Cortex of kidney (tissue), 1 donor: ENCODE measurements at places on chromosomes 2 and 18.

GRCh38 chr2:190366248-190366753 lies 22.9 kb downstream of the INPP1 start:
- DNase-seq, result no peak

DNA sequence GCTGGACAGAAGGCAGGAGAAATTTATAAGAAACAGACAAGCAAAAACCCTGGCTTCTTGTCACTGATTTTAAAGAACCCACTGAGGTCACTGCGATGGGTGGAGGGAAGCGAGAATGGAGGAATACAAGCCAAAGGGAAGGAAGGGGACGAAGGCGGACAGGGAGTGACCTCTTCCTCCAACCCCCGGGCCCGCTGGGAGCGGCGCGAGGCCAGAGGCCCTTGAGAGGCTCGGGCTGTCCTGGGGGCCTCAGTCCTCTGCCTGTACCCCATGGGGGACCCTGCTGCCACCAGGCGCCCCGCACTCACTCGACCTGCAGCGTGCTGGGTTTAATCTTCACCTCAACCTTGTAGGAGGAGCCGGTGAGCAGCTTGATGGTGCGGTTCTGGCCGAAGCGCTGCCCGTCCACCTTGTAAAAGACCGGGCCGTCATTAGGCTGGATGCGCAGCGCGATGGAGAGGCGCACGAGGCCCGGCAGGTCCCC lies 793 bp downstream of the CNRIP1 start:
- DNase-seq, result no peak

DNA sequence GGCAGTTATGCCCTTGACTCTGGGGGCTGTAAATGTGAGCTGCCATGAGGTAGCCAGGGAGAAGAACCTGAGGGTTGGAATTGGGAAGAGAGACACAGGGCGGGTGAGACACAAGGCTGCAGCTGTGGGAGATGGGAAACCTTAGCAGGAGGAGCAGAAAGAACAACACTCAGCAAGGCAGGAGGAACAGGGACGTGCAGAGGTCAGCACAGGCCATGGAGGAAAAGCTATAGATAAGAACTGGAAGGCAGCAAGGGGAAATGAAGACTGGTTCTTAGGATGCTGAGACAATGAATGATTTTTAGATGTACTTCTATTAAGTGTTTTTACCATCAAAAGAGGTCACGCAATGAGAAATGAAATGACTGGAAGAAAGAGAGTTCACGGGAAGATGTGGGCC lies 80.2 kb downstream of the USP40 start:
- DNase-seq, result no peak

DNA sequence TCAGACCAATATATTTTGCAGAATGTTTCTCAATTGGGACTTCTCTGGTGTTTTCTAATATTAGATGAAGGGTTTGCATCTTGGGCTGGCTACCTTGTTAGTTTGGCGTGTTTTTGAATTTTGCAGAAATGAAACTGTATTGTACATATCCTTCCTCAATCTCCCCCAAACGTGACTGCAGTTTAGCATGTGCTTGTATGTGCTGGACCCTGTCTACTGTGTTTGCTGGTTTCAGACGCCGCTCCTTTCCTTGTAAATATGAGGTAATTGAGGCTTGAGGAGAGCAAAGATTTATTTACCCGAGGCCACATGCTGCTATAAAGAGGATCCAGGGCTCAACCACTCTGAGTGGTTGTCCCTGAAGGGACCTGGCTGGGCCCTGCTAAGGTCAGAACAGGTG lies 57.2 kb downstream of the NGEF start:
- no peak for DNase-seq

DNA sequence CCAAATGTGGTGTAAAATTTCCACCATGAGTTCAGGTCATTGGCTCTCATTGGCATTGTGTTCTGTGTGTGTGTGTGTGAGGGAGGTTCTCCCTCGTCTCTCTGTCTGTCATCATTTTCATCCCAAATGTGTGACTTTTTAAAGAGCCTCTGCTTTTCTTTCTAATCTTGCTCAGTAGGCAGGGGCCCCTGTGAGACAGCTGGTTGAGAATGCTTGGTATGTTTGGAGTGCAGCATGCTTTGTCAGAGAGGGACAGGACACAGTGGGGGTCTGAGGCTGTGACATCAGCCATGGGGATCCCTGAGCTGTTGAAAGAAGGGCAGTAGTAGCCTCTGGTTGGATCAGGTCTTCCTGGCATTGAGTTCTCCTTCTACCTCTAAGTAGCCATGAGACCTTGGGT lies 10.6 kb downstream of the PTPRM start:
- DNase-seq, result no peak

DNA sequence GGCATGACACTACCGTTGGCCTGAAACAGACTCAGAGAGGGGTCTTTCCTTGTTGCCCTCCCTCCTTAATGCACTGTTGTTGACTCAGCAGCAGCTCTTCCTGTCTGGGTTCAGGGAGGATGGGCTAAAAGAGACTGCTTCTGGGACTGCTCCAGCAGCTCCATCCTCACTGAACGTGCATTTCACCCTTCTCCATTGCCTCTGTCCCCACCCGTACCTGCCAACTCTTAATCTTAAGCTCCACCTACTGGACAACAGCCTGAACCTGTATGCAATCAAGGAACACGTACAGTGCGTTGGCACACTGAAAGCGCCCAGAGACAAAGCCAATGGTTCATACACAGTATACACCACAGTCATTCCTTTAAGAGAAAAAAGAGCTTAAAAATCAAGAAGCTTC lies 230.8 kb upstream of the RAB6C start:
- DNase-seq, result no peak

- no peak for DNase-seq
These were observed 3.9 kb upstream of the SP5 start for GRCh38 chr2:170711196-170711773.

DNA sequence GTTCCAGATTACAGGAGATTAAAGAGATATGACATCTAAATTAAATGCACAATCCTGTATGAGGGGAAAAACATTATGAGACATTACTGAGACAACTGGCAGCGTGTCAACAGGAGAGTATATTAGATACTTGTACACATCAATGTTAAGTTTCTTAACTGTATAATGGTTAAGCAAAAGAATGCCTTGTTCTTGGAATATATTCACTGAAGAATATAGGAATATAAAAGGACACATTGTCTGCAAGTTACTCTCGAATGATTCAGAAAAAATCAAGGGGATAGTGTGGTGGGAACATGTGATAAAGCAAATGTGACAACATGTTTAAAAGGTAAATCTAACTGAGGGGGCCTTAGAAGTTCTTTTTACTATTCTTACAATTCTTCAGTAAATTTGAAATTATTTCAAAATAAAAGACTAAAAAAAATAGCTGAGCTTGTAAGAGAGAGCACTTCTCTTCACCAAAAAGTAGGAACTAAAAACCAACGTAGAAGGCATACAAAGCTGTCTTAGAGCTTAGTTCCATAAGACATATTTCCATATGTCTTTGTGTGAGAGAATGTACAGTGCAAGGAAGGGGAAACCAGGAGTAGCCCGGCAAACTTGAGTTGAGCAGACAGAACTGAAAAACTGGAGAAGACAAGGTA lies 7.5 kb downstream of the WDPCP start:
- no peak for DNase-seq

DNA sequence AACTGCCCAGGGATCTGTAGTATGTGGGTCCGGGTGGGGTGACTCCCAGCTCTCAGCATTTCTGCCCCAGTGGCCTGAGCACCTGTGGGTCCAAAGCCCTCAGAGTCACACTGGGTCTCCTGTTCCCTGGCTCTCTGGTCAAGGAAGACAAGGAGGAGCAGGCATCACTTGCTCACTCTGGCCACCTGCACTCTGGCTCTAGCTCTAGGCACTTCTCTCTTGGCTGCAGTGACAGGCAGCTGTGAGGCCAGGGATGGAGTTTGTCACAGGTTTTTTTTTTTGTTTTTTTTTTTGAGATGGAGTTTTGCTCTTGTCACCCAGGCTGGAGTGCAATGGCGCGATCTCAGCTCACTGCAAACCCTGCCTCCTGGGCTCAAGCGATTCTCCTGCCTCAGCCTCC lies 84.6 kb downstream of the HS1BP3 start:
- no peak for DNase-seq

DNA sequence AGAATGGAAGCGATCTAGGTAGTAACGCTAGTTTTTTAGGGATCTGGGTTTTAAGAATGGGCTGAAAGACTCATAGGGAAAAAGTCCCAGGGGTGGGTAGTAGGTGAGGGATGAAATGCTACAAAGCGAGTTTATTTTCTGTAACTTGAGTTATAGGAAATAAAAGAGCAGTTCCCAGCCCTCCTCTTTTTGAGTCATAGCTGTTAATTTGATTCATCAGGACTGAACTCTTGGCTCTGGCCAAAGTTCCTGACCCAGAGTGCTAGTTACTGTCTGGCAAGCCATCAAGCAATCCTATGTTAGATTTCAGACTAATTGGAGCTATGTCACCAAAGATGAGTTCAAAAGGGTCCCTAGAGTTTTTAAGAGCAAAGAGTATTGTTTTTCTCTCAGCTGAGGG lies 17.4 kb upstream of the NOSTRIN start:
- no peak for DNase-seq

GRCh38 chr2:8836971-8837794 lies at the start of gene KIDINS220:
Gene KIDINS220, minus strand, starts transcription at chr2:8837613. Its CDS starts 10,520 bp downstream, at chr2:8827093.
- DNase-seq, result no peak

DNA sequence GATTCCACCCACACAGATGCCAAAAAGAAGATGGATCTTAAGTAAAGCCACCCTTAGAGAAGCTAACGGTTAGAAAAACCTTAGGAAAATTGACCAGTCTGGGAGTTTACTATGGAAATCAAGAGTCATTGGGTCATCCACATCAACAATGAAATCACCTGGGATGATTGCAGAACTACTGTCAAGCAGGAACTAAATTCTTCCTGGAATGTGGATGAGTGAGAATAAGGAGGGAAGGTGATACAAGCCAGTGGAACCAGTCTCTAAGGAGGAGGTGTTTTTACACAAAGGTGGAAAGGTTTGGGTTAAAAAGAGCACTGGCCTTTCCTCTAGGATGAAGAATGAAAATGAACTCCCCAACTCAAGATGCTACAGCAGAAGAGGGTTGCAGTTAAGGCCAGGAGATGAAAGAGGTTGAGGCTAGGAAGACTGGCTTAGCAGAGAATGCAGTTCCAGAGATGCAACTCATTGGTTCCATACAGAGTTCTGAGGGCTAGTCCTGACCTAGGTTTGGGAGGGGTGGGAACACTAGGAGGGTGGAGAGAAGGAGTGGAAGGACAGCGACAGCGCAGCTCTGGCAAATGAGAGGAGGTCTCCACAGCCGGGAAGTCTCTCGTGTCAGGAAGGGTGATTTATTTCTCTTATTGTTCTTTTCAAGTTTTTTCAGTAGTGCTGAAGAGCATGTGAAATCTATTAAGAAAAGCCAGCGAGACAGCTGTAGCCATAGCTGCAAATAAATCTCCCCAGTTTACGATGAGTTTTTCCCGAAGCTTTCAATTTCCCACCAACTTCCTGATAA lies 27.7 kb upstream of the KDM3A start:
- no peak for DNase-seq

- no peak for DNase-seq
These were observed 43.0 kb downstream of the NGEF start for GRCh38 chr2:232970051-232970450.

- no peak for DNase-seq
These were observed 989.7 kb upstream of the CRIM1 start for GRCh38 chr2:35365859-35366258.

GRCh38 chr2:232460171-232460570 lies 4.2 kb downstream of the ALPI start:
- DNase-seq, result no peak

DNA sequence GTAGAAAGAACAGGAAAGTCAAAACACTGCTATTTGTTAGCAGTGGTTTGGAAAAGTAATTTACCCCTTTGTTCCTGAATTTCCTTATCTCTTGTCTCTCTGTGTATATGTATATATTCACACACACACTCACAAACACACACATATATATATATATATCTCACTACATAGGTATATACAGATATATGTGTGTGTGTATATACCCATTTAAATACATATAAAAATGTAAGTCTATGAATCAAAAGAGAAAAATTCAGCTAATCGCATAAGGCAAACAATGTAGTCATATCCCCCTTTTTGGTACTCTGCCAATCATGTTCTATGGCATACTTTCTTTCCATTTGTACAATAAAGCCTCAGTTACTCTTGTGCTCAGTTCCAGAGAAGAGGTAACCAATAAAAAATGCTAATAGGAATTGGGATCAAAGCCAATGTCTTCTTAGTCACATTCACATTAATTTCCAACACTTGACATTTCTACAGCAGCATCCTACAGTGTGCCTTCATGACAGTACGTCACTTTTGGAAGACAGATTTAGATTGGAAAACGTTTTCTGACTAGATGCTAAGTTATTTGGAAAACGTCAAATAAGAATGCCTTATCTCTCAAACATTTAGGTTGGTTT lies 94.6 kb downstream of the MC4R start:
- no peak for DNase-seq

DNA sequence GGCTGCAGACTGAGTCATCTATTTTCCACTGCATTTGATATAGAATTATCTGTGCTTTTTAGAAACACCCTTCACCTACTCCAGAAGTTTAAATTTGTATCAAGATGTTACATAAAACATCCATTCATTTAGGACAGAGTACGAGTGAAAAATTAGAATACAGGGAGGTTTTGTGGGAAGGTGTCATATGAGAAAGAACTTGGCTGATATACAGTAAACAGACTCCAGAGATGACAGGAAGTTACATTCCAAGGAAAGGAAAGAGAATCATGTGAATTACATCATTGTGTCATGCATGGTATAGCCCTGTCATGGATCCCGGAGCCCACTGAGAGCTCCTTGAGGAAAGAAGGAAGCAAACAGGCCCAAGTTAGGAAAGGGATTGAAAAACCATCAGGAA lies 341.5 kb upstream of the PKDCC start:
- no peak for DNase-seq

DNA sequence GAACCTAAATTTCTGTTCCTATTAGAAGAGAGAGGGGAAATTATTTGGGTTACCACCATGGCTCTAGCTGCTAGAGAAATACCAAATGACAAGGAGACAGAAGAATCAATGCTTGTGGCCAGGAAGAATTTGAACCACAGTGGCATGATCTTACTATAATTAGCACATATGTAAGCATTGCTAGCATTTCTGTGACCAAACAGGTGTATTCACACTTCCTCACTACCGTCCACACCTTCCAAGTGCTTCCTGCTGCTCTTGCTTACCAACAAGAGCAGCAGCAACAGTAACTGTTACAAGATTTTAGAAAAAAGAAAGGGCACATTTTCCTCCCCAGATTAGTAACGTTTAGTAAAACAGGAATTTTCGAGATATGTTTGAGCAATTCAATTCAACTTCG lies 60.5 kb downstream of the CDH7 start:
- no peak for DNase-seq

DNA sequence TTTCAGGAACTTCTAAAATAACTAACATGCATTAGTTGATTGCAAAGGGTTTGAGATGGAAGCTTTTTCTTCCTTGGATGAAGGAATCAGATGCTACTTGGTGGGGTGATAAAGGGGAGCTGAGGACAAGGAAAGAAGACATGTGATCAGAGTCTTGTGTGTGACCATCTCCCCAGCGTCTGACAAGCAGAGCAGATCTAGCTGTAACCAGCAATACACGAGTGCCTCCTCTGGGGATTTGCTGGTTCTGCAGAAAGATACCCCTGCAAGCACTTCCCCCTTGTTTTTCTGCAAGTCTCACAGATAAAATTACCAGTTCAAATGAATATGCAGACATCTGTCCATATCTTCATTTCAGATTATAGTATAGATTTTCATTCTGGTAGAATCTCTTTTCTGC lies 2.7 kb downstream of the CDH7 start:
- no peak for DNase-seq
